ENCODE measurements at places on chromosomes 12 and 14.

DNA sequence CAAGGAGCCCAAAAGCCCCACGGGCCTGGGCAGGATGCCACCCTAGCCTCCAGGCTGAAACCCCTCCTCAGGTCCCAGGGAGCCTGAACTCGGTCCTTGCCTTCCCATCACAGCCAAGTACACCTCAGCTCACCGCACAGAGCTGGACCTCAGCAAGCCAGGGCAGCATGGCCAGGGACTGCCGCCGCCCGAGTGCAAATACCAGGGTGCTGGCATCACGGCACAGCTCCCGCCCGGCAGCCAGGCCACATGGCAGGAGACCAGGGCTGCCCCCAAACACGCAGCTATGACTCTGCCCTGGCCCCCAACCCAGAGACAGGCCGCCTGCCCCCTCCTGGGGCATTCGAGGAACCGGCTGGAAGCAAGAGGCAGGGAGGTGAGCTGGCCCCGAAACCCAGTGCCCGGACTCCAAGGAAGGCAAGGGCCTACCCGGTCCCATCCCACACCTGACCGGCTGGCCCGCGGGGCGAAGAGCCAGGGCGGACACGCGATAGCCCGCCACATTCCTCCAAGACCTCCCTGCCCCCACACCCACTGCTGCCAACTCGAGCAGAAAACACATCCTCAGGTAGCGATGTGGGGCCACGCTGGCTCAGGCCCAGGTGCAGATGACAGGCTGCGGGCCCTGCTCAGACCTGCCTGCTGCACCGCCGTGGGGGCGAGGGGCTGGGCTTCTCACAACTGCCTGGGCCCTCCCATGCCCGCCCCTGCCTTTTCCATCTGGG is 2.7 kb downstream of the JAG2 start:
- DNase-seq = no peak

DNA sequence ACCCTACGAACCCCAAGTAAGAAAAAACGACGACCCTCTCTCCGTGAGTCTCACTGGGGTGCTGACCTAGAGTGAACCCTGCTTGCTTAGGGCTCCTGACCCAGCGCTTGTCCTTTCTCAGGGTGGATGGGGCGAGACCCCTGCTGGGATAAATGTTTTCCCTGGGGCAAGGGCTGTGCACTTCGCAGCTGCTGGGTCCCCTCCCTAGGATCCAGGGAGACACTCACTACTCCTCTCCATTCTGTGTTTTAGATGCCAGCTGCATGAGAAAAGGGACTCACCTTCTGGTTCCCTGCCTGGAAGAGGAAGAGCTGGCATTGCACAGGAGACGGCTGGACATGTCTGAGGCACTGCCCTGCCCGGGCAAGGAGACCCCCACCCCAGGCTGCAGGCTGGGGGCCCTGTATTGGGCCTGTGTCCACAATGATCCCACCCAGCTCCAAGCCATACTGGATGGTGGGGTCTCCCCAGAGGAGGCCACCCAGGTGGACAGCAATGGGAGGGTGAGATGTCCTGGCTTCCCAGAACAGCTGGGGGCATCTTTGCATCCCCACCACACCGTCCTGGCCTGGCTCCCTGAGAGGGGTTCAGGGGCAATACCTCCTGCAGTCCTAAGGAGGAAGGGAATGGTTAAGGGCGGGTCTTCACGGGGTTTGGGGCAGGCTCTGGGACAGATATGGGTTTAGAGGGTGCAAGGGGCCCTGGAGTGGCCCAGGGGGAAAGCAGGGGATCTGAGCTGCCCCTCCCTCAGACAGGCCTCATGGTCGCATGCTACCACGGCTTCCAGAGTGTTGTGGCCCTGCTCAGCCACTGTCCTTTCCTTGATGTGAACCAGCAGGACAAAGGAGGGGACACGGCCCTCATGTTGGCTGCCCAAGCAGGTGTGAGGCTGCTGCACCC is 663 bp downstream of the ANKRD33 start:
- DNase-seq = no peak

DNA sequence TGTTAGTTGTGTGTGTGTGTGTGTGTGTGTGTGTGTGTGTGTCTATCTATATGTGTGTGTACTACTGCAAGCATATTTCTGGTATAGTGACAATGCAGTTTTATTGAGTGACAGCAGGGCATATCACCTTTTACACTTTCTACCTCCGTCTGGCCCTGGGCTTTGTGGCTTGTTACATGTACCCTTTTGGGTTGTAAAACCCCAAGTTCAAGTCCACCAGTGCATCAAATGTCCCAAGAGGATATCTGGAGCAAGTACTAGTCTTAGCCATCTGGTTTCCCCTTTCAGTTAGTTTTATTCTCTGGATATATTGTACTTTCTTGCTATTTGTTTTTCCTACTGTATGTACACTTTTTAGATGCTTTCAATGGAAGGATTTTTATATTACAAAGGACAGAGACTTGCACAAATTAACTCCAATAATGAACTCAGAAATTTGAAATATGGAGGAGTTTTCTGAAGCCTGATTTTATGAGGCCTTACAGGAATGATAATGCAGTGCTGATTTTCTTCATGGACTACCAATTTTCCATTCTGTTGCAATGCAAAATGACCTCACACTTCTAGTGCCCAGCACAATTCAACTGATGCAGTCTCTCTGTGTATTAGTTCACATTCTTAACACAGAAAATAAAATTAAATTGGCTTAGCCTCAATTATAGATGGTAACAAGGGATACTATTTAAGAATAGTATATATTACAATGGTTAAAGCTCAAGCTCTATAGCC is 29.1 kb downstream of the SLC16A7 start:
- no peak for DNase-seq

DNA sequence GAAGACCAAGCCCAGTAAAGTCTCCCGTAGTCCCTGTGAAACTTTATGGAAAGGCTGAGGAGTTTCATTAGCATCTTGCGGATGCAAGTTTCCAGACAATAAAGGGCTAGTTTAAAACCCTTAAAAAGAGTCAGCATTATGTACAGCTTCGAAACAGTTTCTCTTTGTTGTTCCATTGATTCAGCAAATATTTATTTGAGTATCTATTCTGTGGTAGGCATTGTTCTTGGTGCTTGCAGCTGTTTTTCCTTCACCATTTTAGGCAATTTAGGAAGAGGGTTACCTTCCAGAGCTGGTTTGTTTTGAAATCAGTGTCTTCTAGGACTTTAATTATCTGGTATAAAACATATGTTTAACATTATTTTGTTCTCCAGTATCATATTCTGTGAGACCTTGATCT is 1.5 kb downstream of the SLIRP start:
- no peak for DNase-seq

DNA sequence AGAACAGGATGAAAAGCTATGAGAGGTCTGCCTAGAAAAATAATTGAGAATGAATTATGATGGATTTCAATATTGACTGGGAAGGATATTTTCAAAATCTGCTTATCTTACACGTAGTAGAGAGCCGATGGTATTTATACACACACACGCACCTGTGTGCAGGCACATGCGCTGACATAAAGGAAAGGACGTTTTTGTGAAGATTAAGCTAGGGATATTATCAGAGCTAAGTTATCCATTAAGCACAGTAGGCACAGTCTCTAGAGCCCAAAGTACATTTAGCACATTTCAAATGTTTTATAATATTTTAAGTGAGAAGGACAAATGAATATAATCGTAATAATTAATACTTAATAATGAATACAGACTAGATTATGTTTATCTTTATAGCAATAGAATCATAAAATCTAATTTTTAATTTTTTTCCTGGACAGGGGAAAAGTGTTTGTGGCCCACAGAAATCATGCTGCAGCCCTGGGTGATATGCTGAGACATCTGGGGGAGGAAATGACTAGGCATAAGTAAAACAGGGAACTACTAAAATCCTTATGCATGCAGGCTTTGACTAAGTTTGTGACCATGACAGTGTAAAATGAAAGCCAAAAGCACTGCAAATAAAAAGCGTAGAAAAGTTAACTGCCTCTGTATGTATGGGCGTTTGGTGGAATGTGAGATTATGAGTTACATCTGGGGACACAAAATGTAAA is 146.1 kb downstream of the KITLG start:
- DNase-seq = no peak

DNA sequence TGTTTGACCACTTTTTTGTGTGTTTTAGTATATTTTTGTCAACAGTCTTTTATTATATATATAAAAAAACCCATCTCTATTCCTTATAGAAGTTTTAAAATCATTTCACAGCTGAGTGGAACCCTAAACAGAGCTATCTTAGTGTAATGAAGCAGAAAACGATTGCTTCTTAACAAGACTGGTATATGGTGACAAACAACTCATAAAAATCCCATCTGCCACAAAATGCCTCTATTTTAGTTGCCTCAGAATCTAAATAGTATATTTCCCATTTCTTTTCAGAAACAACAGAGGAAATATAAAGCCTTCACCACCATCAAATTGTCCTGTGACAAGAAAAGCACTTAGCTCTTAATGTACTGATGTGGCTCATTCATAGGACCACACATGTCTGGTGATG is 322.4 kb downstream of the ATP23 start:
- no peak for DNase-seq

DNA sequence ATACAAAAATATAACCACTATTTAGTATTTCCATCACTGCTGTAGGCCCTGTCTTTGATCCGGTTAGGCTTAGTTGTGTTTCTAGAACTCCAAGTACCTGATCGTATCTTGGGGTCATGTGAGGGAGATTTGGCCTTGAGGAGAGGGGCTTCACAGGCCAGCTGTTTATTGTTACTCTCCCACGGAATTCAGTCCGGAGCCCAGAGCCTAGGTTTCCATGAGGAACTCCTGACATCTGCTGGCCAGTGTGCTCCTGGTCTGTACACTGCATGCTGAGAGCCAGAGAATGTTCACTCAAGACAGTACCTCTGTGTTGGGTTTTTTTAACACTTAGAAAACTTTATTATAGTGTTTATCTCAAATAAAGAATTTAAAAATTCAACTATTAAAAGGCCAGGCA is 341.0 kb upstream of the TMEM132C start:
- DNase-seq = no peak

- no peak for DNase-seq
Observed at GRCh38 chr12:104494793-104495158, 38.0 kb downstream of the CHST11 start.

DNA sequence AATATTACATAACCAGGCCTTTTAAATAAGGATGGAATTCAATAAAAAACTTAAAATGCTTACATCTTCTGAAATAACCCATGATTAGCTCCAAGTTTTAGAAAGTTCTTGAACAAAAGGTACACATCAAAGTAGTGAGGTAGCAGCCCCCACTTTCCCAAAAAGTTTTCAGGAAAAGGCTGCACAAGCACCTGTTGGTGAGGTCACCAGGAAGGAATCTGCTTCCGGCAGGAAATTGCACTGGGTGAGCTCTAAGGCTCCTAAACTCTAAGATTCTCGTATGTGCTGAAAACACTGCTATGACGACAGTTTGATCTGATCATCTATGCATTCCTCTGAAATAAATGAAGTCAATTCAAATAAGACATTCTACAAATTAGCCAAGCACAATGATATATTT is 34.3 kb upstream of the TTC7B start:
- no peak for DNase-seq

GRCh38 chr14:38297681-38298080 is 41.8 kb upstream of the CLEC14A start:
- DNase-seq = no peak

DNA sequence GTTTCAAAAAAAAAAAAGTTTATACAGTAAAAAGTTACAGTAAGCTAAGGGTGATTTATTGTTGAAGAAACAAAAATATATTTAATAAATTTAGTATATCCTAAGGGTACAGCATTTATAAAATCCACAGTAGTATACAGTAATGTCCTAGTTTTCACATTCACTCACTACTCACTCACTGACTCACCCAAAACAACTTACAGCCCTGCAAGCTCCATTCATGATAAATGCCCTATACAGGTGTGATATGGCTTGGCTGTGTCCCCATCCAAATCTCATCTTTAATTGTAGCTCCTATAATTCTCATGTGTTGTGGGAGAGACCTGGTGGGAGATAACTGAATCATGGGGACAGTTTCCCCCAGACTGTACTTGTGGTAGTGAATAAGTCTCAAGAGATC is 61.7 kb downstream of the TC2N start:
- no peak for DNase-seq

- no peak for DNase-seq
Observed at GRCh38 chr14:63209160-63209559, 4.9 kb downstream of the RHOJ start.

- DNase-seq = no peak
Observed at GRCh38 chr12:76697849-76698248, 66.1 kb upstream of the ZDHHC17 start.

GRCh38 chr14:25007832-25008231 is 42.1 kb downstream of the STXBP6 start:
- DNase-seq = no peak

GRCh38 chr14:76716285-76716684 is 45.0 kb upstream of the VASH1 start:
- DNase-seq = no peak

DNA sequence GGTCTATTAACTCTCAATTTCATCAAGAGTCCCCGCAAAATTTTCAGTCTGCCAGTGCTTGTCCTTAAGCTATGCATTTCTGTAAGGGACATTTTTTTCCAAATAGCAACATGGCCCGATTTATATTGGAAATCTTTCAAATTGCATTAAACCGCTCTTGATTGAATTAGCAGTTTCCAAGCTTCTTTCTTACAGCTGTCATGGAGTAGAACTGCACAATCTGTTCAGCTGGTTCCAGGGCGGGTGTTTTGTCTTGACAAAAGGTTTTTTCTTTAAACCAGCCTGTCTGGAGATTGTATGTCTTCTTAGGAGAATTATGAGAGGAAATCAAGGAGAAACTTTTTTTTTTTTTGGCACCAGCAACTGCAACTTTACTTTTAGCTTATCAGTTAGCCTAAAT is 185.8 kb downstream of the ALG10B start:
- DNase-seq = no peak

- DNase-seq = no peak
Observed at GRCh38 chr14:32625211-32625610, 296.1 kb downstream of the AKAP6 start.

GRCh38 chr14:72550513-72550912 is 343.4 kb downstream of the DPF3 start:
- DNase-seq = no peak

- no peak for DNase-seq
Observed at GRCh38 chr14:64191756-64192155, 102.4 kb downstream of the ESR2 start.

- DNase-seq = no peak
Observed at GRCh38 chr14:47207617-47208016, 467.8 kb downstream of the MDGA2 start.

GRCh38 chr12:121811434-121812319 is 7.9 kb downstream of the SETD1B start:
- no peak for DNase-seq

DNA sequence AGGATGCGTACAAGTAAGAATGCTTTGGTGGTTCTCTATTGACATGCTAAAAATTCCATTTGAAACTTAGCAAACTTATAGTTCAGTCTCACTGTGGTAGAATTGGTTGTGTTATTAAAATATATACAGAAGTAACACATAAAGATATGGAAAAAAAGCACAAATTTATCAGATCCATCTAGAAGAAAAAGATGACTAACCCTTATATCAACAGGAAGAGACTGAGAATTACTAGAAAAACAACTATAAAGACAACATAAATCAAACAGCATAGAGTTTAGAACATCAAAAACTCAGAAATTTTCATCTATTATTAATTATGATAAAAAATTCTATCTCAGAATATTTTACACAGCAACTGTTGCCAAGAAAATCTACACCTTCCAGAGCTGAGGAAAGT is 491.0 kb downstream of the ETNK1 start:
- no peak for DNase-seq

Measured in NCI-H2081 treated with DMSO at 0.1 percent for 48 hours (cell line).